ENCODE measurements at places on chromosomes 5 and 9.

- no peak for DNase-seq
These were observed 12.6 kb upstream of the CCNG1 start for GRCh38 chr5:163424836-163425235.

- no peak for DNase-seq
These were observed 749 bp downstream of the SOWAHA start for GRCh38 chr5:132813599-132814502.

- no peak for DNase-seq
These were observed 364.4 kb upstream of the KIF2A start for GRCh38 chr5:61941637-61942036.

GRCh38 chr9:33129886-33130881, 37.0 kb downstream of the B4GALT1 start:
- DNase-seq, result no peak

- no peak for DNase-seq
These were observed 30.6 kb upstream of the MVB12B start for GRCh38 chr9:126295936-126296600.

- DNase-seq, result no peak
These were observed 134.4 kb downstream of the ATG10 start for GRCh38 chr5:82106207-82106606.

DNA sequence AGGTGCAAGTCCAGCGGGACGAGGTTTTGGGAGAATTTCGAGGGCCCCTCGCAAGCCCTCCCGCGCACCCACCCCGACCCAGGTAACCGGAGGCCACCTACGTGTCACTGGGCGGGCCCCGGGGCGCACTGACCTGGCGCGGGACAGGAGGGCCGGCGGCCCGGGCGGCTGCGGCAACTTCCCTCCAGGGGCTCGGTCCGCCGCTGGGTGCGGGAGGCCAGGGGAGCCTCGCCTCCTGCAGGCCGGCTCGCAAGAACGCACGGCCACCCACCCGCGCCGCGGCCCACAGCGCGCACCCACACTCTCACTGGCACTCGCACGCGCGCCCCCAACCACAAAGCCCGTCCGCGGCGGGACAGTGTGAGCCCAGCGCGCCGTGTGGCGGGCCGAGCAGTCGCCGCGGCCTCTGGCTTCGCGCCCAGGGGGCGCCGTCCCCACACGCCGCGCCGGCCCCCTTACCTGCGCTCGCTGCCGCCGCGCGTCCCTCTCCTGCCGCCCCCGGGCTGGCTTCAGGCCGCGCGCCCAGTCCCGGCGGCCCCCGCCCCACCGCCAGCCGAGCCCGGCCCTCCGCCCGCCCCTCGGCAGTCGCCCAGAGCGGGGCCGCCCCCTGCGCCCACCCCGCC, 451 bp downstream of the LPAR1 start:
- DNase-seq, result peak; percentile 40

DNA sequence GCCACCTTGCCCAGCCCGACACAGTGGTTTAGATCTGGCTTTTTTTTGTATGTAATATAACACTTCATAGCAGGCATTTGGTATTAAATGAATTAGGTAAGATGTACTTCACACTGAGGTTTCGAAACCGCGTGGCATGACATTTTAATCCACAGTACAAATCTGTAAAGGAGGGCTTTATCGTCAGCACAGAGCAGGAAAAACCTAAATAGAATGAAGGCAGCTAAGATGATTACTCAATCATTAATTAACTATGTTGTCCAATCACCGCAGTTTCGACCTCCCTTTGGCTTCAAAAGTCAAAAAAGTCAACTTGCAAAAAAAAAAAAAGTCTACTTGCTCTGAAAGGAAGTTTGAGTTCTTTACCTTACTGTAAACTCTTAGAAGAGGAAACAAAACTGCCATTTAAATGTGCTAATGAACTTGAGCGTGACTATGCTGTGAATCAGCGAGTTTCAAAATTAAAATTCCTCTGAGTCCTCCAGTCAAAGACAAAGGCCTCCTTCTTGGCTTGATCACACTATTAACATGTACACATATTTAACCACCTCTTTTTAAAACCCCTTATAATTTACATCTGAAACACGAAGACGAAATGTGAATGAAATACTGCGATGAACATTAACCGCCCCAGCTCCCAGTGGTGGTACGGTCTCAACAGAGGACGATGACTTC, 698 bp upstream of the SEC24A start:
- DNase-seq, result peak; percentile 92

GRCh38 chr5:143714629-143715028, 97.3 kb upstream of the HMHB1 start:
- no peak for DNase-seq

GRCh38 chr5:144352732-144353317, 182.2 kb downstream of the KCTD16 start:
- DNase-seq, result no peak

GRCh38 chr5:57405984-57406383, 76.6 kb downstream of the ACTBL2 start:
- DNase-seq, result peak; percentile 55

DNA sequence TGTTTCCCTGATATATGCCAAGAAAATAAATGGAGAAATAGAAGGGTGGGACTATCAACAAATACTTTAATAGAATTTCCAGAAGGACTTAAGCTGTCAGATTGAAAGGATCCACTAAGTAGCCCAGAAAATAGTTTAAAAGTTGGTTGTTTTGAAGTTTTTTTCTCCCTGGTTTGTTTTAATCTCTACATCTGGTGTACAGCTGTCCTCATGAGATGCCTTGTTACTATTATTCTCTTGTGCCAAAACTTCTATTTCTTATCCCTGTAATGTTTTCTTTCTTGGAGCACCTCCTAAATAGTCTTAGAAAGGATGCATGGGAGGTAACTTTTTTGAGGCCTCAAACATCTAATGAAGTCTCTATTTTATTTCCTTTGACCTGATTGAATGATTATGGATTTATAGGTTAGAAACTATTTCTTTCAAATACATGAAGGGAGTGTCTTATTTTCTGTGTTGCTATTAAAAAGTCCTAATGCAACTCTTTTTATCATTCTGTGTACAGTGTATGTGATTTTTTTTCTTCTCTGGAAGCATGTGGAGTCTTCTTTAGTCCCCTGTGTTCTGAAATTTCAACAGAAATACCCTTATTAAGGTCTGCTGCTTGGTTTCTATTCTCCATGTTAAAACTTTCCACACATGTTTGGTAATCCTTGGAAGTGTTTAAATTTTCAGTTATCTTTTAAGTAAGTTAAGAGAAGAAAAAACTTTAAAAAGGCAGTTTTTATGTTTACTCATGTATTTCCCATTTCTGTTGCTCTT, 140.0 kb upstream of the CDKN2B start:
- peak; percentile 29 for DNase-seq

- DNase-seq, result peak; percentile 51
These were observed 108.2 kb downstream of the UBE2R2 start for GRCh38 chr9:33924978-33925797.

DNA sequence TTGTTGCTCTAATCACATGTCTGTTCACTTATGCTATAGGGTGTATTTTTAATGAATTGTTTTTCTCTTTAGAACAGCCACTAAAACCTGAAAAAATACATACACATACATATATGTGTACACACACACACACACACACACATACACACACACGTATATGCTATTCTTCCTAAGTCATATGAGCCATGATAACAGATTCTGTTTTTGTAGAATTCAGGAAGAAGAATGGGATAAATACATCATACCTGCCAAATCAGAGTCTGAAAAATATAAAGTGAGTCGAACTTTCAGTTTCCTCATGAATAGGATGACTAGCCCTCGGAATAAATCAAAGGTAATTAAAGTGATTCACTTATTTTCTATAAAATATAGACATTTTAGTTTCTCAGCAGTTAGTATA, 231.4 kb downstream of the ARHGEF28 start:
- no peak for DNase-seq

DNA sequence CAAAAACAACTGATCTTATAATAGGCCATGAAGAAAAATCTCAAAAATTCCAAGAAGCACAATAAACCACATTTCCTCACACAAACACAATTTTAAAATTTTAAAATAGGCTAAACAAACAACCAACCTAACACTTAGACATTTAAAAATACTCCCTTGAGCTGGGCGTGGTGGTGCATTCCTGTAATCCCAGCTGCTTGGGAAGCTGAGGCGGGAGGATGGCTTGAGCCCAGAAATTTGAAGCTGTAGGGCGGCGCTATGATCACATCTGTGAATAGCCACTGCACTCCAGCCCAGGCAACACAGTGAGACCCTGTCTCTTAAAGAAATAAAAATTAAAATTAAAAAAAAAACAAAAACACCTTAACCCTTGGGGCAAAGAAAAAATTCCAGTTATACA, 36.9 kb upstream of the TESK1 start:
- DNase-seq, result no peak
